ENCODE measurements at places on chromosomes 2 and 18. TPM values are rescaled to one million over a fixed set of nuclear protein-coding genes. Genes with fewer than 3 reads are reported as not detected.
A peak's percentile ranks its signal among the peaks of the same experiment; 100 is the strongest.

The TBC1D8 gene
- total RNA-seq = 139 TPM

The NOSTRIN gene
- total RNA-seq = not detected

The NYAP2 gene
- not detected for total RNA-seq

The PTPRM gene
- total RNA-seq = 1.6 TPM

The REEP1 gene
- total RNA-seq = 0.23 TPM

The LAMA3 gene
- total RNA-seq = 8.1 TPM

The QPCT gene
- total RNA-seq = 2.3 TPM

The MZT2A gene
- total RNA-seq = 143 TPM

The PJVK gene
- 3.7 TPM for total RNA-seq

The GAD1 gene
- 12.5 TPM for total RNA-seq

The PRSS56 gene
- total RNA-seq = 0.18 TPM

The TTN gene
- total RNA-seq = 0.13 TPM

The ESPNL gene
- total RNA-seq = 0.85 TPM

GRCh38 chr2:190535586-190535985, 1.1 kb upstream of the NEMP2 start:
- DNase-seq = no peak

DNA sequence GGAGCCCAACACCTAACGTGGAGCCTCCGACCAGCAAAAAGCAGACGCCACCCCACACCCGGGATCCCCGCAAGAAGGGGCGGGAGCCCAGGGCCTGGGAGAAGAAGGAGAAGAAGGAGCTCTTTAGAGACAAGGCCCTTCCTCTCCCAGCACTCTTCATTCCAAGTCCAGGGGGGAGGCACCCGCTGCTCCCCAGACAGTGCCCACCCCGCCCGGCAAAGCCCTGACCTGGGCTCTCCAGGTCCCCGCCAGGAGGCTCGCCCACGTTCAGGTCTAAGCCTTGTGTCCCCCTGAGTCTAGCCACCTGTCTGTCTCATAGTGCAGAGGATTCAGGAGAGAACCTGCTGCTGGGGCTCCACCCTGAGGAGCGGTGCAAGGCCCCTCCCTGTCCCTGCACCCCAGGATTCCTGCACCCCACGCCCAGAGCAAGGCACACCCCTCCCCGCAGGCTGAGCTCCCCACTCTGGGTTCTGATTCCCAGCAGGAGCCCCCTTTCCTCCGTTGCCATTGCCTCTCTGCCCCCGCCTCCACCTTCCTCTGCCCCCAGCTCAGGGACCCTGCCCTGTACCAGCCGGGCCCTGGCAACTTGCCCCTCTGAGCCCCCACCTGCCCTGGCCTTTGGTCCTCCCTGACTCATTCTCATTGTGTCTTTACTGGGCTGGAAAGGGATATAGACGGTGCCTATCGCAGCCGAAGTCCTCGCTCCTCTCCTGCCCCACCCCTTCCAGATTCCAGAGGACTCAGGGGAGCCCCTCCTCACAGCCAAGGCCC, 33.5 kb upstream of the GPC1 start:
- DNase-seq = no peak

- DNase-seq = peak; percentile 36
Measured at GRCh38 chr2:142596334-142597088, 281.0 kb upstream of the KYNU start.

GRCh38 chr2:66575625-66576310, 140.8 kb downstream of the MEIS1 start:
- no peak for DNase-seq

DNA sequence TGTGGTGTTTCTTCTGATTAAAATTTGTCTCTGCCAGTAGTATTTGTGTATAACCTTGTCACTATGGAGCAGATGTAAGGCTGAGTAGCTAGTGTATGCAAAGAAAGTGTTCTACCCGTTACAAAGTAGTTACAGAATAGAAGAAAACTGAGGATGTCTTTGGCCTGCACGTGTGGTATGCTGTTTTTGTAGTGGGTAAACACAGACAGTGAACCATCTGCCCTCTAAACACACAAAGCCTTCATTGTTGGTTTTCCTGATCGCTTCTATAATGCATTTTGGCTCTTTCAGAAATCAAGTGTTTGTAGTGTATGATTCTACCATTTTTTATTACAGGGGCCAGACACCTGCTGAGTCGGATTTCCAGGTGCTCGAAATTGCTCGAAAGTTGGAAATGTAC, 61.5 kb downstream of the FARP2 start:
- DNase-seq = no peak

GRCh38 chr18:74654638-74655037, 57.0 kb downstream of the ZNF407 start:
- peak; percentile 38 for DNase-seq

DNA sequence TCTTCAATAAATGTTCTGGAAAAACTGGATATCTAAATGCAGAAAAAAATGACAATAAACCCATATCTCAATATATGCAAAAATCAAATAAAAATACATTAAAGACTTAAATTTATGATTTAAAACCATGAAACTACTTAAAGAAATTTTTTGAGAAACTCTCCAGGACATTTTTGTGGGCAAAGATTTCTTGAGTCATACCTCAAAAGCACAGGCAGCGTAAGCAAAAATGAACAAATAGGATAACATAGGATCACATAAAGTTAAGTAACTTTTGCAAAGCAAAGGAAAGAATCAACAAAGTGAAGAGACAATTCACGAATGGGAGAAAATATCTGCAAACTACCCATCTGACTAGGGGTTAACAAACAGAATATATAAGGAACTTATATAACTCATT, 1545.5 kb downstream of the SUCLG1 start:
- DNase-seq = no peak

DNA sequence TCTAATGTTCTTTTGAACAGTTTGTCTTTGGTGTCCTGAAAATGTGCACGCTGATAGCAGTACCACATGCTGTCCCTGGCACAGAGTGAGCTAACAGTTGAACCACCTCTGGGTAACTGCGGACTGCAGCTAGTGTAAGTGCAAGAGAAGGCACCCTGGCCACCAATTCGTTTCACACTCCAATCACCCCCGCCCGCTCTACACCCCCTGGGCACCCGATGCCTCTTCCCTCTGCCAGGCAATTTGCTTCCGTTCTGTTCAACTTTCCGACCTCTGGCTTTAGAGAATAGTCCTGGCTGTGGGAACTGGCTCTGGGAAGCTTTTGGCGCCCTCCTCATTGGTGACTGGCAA, 1.4 kb downstream of the DOCK10 start:
- no peak for DNase-seq

- DNase-seq = no peak
Measured at GRCh38 chr2:225326969-225327368, 72.5 kb upstream of the NYAP2 start.

- no peak for DNase-seq
Measured at GRCh38 chr18:77207540-77207939, 42.1 kb upstream of the GALR1 start.

- no peak for DNase-seq
Measured at GRCh38 chr18:75456199-75456631, 28.7 kb upstream of the SMIM21 start.

DNA sequence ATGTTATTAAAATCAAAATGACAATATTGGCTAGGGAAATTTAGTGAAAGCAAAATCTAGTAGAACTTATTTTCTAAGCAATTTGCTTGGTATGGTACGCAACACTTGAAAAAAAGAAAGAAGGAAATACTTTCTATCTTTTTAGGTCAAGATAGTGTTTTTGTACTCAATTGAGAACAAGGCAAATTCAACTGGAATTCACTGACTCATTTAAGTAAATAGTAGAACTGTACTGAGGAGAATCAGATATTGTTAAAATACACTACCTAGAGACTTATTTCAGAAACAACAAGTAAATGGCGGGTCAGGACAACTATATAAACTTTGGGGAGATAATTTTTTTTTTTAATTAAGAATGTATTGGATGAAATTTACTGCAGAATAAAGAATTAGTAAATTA, 18.9 kb downstream of the ZRANB3 start:
- DNase-seq = no peak

DNA sequence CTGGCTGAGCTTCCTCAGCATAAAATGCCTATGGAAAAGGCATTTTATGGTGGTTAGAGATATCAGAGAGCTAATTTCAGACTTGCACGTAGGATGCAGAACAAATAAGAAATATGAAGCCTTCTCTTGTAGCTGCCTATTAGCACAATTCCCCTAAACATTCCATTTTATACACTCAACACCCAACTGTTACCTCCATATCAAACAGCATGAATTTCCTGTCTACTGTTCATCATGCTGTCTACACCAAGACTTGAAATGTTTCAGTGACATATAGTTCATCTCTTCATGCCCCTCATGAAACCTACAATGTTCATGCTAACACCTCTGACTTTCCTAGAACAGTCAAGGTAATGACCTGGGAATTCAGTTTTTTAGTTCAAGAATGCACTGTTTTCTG, 249.9 kb downstream of the PIEZO2 start:
- no peak for DNase-seq

- DNase-seq = no peak
Measured at GRCh38 chr18:3889803-3890202, 439.8 kb downstream of the TGIF1 start.

DNA sequence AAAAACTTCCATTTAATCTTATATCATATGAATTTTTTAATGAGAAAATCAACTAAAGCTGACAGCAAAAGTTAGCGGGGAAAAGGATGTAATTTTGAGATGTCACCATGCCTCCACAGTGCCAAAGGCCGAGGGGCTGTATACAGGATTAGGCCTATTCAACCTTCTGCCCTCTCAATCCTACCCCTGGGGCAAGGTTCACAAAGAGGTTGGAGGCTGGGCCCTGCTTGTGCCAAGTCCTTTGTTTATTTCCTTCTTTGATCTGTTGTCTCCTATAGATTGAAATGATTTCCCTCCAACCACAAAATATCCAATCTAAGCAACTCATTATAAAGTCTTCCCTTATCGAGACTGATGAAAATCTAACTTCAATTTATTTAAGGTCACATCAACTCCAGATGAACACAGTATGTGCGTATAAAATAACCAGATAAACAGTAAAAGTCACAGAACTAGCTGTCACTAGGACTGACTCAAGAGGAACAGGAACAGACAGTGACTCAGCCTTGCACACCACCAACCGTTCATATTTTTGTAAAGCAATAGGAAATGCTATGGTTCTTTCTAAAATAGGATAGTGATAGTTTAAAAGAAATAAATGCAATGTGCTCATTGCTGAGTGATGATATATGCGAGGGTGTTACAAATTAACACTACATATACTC, 95.8 kb downstream of the SLC25A12 start:
- peak; percentile 27 for DNase-seq

All from Panc1 (cell line).